ENCODE measurements at places on chromosomes 16 and 17.

- DNase-seq = no peak
These were observed 6.2 kb downstream of the IL32 start for GRCh38 chr16:3071655-3072054.

GRCh38 chr16:78396673-78397072 is 297.2 kb downstream of the WWOX start:
- no peak for DNase-seq

- DNase-seq = peak; percentile 86
These were observed 303.8 kb downstream of the HS3ST3B1 start for GRCh38 chr17:14604591-14605266.

DNA sequence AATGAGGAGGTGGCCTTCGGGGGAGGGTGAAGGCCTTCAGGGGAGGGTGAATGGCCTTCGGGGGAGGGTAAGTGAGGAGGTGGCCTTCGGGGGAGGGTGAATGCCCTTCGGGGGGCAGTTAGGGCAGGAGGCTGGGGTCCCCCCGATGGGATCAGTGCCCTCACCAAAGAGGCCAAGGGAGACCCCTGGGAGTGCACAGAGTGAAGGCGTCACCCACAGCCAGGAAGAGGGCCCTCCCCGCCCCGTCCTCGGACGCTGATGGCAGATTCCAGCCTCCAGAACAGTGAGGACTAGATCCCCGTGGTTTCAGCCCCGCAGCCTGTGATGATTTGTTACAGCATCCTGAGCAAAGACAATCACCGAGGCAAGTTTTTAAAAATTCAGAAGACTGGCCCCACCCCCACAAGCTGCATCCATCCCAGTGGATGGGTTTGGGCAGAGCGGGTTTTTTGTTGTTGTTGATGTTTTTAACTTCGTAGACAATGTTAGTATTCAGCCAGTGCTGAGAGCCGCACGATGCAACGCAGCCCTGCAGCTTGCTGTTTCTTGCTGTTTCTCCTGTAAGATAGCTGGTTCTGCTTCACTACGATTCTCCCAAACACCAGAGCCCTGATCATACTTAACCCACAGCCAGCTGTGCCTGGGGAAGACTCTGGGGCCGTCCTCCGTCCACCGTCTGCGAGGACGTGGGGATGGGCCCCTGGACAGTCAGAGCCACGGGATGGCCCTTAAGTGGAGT is 40.7 kb upstream of the CBFA2T3 start:
- DNase-seq = no peak

DNA sequence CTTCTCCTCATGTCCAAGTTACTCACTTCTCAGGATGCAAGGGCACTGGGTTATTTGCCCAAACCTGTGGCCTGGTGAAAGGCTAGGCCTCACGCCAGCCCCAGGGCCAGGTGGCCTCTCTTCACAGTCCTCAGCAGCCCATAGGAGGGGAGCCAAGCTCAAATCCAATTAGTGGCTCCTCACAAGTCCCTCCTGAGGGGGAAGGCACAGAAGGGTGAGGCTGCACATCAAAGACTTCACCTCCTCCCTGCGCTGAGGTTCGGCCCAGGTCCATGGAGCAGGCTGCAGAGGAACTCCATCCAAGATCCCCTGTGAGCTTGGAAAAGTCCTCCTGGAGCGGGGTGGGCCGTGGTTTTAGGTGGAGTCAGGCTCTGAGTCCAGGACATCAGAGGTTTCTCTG is 320.0 kb downstream of the FOXL1 start:
- no peak for DNase-seq

- DNase-seq = no peak
These were observed 112.9 kb upstream of the HAS3 start for GRCh38 chr16:68992521-68992920.

- no peak for DNase-seq
These were observed 596.7 kb downstream of the TOX3 start for GRCh38 chr16:51950118-51950780.

GRCh38 chr16:54051821-54052220 is 234.8 kb downstream of the IRX3 start:
- DNase-seq = no peak

GRCh38 chr17:61875804-61876203 is 12.5 kb upstream of the BRIP1 start:
- no peak for DNase-seq

- DNase-seq = no peak
These were observed 281.0 kb downstream of the CBLN1 start for GRCh38 chr16:49000594-49000993.

DNA sequence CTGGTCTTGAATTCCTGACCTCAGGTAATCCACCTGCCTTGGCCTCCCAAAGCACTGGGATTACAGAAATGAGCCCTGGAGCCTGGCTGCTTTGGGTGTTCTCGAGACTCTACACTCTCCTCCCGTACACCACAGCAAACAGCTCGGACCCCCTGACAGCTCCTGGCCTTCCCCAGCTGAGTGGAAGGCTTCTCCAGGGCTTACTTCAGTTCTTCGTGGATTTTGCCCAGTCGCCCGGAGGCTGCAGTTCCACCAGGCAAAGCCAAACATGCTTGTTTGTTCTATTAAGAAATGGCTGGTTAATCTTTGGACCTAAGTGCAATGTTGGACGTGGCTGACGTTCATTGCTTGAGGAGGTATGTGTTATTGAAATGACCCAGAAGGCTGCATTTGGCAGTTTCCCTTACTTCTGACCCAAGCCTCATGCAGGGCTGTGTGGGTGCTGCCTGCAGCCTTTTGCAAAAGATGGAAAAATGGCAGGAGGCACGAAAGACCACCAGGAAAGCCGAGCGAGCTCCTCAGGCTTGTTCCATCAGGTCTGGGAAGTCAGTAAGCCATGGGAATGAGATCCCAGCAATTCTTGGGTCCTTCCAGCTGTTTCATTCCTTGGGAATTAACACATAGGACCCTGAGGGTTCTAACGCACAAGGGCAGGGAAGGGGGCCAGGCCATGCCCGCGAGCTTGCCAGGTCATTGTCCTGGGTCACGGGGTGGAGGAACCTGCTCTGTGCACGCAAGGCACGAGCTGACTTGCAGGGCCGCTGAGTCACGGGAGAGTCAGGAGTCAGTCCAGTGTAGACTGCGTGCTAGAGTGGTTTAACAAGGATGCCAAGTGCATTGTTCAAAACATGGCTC is 23.9 kb upstream of the KLHDC4 start:
- DNase-seq = no peak

DNA sequence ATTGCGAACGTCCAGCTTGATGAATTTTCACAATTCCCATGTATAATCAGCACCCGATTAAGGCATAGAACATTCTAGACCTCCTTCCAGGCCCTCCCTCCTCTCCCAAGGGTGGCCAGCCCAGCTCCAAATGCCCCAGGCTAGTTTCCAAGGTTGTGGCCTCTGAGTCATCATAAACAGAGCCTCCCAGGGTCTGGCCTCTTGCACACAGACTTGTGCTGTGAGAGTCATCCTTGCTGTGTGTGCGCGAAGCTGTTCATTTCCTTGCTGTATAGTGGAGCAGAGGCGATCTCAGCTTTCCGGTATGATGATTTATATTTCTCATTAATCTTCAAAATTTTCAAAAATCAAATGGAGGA is 20.5 kb upstream of the JPH3 start:
- DNase-seq = peak; percentile 53

- no peak for DNase-seq
These were observed 152.7 kb downstream of the SOX9 start for GRCh38 chr17:72273289-72274056.

DNA sequence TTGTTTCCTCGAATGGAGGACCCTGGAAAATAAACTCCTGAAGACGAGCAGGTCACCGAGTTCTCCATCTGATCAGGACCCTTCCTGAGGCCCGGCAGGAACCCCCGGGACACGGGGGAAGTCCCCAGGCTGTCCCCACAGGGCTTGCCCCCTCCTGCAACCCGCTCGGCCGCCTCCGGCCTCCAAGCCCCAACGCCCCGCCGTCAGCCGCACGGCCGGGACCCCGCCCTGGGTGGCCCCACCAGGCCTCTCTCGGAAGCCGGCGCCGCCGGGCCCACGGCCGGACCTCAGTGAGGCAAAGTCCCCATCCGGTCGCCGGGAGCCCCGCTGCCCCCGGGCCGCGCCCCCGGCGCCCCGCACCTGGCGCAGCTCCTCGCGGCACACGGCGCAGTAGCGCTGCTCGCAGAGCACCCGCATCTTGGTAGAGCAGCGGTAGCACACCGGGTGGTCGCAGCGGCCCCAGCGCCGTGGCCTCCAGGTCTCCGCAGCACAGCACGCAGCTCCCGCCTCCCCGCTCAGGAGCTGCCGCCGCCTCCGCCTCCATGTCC is 383 bp downstream of the ZNF598 start:
- peak; percentile 35 for DNase-seq

GRCh38 chr16:14500791-14501190 is 129.3 kb downstream of the PARN start:
- no peak for DNase-seq

DNA sequence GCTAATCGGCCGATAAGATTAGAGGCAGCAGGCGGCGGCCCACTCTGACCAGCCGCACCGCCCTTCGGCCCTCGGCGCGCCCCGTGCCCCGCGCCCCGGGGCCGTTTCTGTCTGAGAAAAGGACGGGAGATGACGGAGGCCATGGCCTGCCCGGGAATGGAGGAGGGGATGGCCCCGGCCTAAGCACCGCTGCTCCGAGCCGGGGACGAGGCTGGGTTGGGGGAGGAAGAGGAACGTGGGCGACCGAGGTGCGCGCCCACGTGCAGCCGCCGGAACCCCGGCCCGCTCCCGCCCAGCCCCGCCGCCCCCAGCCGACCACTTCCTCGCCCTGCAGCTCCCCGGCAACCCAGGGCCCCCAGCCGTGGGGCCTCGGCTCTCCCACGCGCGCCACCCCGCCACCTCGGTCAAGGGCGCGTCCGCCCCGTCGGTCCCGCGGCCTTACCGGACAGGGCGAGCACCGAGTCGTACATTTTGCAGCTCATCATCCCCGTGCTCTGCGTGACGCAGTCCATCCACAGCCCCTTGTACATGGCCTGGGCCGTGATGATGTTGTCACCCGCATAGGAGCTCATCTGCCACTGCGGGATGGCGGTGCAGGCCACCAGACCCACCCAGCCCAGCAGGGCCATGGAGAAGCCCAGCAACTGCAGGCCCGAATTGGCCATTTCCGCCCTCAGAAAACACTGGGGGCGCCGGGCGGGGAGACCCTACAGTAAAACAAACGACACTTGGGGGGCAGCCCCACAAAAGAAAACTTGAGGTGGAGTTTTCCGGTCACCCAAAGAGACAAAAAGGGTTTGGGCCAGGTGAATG is 693 bp downstream of the CLDN7 start:
- no peak for DNase-seq

DNA sequence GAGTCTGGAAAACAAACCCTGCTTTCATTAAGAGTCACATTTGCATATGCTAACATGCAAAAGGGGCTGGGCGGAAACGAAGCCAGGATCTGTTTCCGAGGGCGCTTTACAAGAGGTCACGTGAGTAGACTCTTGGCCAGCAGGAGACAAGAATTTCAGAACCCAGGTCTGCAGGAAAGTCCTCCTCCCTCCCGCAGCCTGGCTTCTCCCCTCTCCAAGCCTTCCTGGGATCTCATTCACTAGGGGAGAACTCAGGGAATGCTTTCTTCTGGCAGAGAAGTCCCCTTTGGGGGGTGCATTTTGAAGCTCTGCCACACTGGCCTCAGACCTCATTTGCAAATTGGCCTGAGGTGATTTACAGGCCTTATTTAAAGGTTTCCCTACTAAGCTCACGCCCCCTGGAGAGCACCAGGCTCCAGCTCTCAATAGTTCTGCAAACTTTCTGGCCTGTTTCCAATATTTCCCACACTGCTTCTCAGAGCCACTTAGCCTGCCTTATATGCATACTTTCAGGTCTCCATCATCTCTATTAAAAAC is 57.2 kb upstream of the CACNG5 start:
- no peak for DNase-seq

- no peak for DNase-seq
These were observed 42.5 kb upstream of the CBFA2T3 start for GRCh38 chr16:89019511-89019910.

DNA sequence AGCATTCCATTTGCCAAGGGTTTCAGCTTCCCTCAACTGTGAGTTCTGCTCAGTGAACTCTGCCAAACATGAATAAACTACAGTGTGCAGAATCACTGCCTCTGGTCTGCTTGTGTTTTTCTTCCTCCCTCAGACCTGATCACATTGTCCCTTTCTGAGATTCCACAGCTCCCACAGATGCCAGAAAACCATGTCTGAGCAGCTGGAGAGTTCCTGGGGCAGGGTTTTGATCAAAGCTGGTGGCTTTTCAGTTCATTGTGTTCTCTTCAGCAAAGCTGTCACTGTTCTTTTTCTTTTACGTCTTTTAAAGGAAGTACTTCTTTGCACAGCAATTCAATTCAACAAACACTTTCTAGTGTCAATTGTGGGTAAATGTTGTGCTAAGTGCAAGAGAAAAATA is 555.8 kb downstream of the RBFOX1 start:
- no peak for DNase-seq

- peak; percentile 34 for DNase-seq
These were observed 697 bp downstream of the NOL11 start for GRCh38 chr17:67718325-67718941.
